ENCODE measurements at places on chromosomes 6 and 20.

DNA sequence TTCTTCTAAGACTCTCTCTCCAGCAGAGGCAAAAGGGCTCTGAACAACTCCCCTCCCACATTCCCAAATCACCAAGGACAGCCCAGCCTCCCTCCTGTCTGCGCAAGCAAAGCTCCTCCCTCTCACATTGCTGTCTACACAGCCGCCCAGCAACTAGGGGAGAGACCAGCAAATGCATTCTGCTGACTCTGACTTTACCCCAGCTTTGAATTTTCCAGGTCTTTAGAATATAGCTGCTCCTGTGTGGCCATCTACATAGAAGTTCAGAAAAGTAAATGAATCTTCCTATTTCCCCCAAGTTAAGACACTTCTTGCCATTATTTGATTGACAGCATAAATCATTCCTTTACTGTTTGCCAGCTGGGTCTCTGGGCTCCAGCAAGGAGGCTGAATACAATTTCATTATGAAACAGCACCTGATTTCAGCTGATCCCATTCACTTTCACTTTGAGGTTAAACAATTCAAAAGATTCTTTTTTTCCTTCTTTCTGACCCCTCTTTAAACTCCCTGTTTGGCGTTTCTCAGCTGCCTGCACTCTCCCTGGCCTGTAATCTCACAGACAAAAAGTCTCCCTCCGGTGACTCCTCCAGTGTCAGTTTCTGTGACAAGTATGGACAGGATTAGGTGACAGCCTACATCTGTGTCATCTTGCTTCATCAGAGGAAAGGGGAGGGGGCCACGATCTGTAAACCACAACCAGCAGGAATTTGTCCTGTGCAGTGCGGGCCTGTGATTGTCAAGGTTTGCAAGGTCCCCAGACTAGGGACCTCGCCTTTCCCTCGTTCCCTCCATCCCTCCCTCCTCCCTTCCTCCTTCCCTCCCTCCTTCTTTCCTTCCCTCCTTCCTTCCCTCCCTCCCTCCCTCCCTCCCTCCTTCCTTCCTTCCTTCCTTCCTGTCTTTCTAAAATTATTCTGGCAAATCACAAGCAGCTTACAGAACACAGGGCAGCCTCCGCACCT is 205.6 kb upstream of the RIN2 start:
- DNase-seq: no peak

- no peak for DNase-seq
These were observed 146.8 kb downstream of the EYA2 start for GRCh38 chr20:47041396-47041899.

GRCh38 chr6:161254464-161255253 is 19.2 kb downstream of the AGPAT4 start:
- no peak for DNase-seq

- no peak for DNase-seq
These were observed 22.3 kb downstream of the RBM24 start for GRCh38 chr6:17303444-17303843.

GRCh38 chr6:83708970-83709747 is at the start of gene SNAP91:
SNAP91 (minus strand) TSS chr6:83709101; CDS start chr6:83707927, 1,174 bp downstream.
- DNase-seq: no peak

- no peak for DNase-seq
These were observed 141.6 kb upstream of the EYA4 start for GRCh38 chr6:133099573-133099972.

- DNase-seq: no peak
These were observed 20.7 kb downstream of the DYNLRB1 start for GRCh38 chr20:34536798-34537394.

GRCh38 chr20:11356061-11356460 is 561.6 kb upstream of the BTBD3 start:
- no peak for DNase-seq

DNA sequence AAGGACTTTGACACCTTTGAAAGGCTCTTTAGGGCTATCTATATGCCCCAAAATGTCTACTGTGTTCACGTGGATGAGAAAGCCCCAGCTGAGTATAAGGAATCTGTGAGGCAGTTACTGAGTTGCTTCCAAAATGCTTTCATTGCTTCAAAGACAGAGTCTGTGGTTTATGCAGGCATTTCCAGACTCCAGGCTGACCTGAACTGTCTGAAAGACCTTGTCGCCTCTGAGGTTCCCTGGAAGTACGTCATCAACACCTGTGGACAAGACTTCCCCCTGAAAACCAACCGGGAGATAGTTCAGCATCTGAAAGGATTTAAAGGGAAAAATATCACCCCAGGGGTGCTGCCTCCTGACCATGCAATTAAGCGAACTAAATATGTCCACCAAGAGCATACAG is 65.2 kb downstream of the GCNT2 start:
- DNase-seq: no peak

- DNase-seq: no peak
These were observed 84.4 kb downstream of the SYNE1 start for GRCh38 chr6:152552616-152553209.

GRCh38 chr20:60480950-60481742 is 522.9 kb downstream of the CDH26 start:
- no peak for DNase-seq

- no peak for DNase-seq
These were observed 103.0 kb upstream of the RREB1 start for GRCh38 chr6:7004581-7005297.

- no peak for DNase-seq
These were observed 203.6 kb downstream of the GJA1 start for GRCh38 chr6:121639021-121639420.

DNA sequence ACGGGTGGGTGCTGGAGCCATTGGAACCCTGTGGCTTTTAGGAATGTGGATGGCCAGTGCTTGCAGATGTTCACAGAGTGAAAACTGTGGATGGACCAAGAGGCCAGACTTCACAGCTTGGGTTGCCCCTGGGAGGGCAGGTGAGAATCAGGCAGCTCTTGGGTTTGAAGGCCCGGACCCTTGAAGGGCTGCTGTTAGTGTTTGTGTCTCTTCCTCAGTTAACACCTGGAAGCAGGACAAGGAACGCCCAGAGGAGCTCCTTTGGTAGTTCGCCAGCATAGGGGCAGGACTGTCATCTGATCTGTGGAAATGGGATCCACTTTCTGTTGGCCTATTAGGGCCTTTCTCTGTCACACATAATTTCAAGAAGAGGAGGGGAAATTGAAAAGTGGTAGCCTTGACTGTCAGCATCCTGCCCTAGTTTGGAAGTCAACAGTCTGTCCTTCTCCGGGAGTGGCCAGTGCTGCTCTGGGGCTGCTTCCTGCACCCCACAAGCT is 43.6 kb downstream of the RIOK1 start:
- no peak for DNase-seq

DNA sequence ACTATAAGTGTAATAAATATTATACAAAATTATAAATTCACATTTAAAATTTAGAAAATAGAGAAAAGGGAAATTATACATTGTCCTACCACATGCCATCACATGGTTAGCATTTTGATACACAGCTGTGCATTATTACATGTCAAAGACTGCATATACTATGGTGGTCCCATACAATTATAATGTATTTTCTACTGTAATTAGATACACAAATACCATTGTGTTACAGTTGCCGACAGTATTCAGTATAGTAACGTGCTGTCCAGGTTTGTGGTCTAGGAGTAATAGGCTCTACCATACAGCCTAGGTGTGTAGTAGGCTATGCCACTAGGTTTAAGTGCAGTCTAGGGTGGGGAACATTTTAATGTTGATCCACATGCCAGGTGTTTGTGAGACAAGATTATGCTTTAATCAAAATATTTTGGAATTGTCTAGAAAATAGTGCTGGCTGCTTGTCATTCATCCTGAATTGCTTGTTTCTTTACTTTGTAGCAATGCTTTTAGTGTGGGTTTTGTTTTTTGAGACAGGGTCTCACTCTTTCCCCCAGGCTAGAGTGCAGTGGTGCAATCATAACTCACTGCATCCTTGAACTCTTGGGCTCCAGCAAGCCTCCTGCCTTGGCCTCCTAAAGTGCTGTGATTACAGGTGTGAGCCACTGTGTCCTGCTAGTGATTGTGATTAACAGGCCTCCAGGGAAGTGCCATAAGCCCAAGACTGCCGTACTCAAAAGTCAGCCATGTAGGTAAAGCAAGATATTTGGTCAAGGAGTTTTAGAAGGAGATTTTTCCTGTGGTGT is 39.0 kb downstream of the DSTN start:
- no peak for DNase-seq

GRCh38 chr6:152669895-152670294 is 27.8 kb upstream of the MYCT1 start:
- DNase-seq: no peak

GRCh38 chr20:17628101-17628841 is 53.8 kb downstream of the RRBP1 start:
- DNase-seq: no peak

DNA sequence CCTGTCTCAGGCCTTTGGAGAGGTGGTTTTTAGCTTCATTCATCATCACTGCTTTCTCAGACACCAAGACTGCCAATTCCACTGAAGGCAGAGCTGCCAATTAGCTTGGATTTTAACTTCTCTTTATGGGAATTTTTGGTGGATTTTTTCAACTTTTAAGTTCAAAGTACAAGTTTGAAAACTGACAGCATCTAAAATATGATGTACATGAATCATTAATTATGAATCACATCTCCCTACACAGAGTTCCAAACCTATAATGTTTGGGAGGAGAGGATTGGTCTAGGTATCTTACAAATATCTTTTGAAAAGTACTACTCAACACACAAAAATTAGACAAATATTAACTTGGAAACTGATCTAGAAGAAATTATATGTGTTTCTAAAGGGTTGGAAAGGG is 25.5 kb downstream of the CNKSR3 start:
- DNase-seq: no peak

GRCh38 chr6:686497-686896 is 6.4 kb downstream of the EXOC2 start:
- no peak for DNase-seq

- no peak for DNase-seq
These were observed 380.9 kb upstream of the RGS17 start for GRCh38 chr6:153511896-153512496.

GRCh38 chr20:14291502-14291901 is 45.9 kb downstream of the FLRT3 start:
- DNase-seq: no peak

- no peak for DNase-seq
These were observed 206.7 kb downstream of the CLIC5 start for GRCh38 chr6:45808917-45809316.

DNA sequence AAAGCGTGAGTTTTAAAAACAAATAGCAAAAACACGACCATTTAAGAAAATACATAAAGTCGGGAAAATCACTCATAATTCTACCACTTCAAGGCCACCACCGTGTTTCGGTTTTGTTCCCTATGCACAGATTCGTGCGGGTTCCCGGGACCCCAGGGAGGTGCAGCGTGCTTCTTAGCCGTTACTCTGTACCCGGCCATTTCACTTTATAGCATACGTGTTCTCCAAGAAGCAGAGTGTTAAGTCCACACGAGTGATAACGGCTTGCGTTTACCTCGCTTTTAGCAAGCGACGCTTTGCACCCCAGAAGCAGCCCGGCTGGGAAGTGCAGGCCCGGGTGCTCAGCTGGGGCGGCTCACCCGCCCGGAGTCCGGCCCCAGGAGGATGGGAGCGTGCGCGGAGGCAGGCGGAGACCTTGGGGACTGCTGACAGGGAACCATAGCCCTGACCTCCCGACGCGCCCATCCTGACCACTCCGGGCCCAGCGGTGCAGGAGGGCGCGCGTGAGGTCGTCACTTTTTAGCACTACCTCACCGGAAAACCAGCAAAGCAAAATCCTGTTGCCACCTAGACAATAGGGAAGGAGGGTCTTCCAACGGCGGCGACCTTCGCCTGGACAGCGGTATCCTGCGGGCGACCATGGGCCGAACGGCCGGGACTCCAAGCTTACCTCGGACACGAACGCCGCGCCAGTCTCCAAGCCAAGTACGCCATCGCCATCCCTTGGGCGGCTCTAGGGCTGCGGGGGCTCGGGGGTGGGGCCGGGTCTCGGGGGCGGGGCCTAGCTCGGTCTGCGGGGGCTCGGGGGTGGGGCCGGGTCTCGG is at the start of gene ECI2:
TSS of gene ECI2 (minus strand) at position 735 of the 824 bp plus-strand sequence. CDS start at position 720, 15 bp downstream.
- DNase-seq: no peak

DNA sequence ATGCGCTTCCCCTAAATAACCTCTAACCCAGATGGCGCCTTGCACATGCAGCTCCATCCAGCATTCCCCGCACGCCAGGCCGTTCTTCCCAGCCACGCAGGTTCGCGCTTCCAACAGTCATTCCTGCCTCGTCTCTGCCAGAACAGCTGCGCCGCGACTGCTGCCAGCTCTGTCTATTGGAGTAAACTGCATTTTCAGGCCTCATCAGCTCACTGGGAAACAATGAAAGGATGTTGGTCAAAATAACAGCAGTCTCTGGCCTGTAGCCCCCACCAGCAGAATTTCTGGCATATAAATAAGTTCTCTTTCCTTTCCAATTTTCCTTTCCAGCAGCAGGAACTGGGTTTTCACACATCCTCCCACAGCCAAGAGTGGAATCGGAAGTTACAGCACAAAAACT is 14.6 kb downstream of the NRSN1 start:
- DNase-seq: no peak

GRCh38 chr6:33905071-33905609 is 101.3 kb upstream of the MLN start:
- DNase-seq: no peak

- DNase-seq: no peak
These were observed 37.6 kb upstream of the PTPRK start for GRCh38 chr6:128558021-128558420.

- DNase-seq: no peak
These were observed 28.2 kb downstream of the PDRG1 start for GRCh38 chr20:31923388-31924331.

GRCh38 chr6:108689272-108690161 is 128.8 kb downstream of the FOXO3 start:
- DNase-seq: no peak

DNA sequence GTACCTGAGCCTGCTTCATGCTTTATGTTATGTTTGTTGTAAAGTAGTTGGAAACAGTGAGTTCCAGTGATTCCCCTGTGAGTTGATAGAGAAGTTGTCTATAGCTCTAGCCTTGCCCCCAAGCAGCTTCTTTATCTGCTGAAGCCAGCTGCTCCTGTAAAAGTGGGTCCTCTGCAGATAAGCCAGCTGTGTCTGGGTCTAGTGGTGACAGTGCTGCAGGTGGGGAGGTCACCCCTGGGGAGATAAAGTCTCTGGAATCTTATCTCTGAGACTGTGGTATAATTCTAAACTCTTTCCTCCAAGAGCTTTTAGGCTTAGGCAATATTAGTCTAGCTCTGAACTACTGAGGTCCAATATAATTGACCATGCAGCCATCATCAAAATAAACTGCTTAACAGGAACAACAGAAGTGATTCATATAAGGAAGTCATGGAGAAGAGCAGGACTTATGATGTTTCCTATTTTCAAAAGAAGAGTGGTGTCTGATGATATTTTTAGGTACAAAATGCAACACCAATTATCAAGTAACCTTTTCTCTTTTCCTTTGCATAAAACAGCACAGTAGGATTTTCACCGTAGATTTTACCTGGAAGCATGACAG is 44.2 kb upstream of the TMEM217 start:
- DNase-seq: no peak
